Stromal cell of bone marrow (primary cell): ENCODE measurements at places on chromosomes 13 and 19.

- no peak for DNase-seq
Observed at GRCh38 chr19:56117376-56117884, 3.7 kb downstream of the ZNF787 start.

DNA sequence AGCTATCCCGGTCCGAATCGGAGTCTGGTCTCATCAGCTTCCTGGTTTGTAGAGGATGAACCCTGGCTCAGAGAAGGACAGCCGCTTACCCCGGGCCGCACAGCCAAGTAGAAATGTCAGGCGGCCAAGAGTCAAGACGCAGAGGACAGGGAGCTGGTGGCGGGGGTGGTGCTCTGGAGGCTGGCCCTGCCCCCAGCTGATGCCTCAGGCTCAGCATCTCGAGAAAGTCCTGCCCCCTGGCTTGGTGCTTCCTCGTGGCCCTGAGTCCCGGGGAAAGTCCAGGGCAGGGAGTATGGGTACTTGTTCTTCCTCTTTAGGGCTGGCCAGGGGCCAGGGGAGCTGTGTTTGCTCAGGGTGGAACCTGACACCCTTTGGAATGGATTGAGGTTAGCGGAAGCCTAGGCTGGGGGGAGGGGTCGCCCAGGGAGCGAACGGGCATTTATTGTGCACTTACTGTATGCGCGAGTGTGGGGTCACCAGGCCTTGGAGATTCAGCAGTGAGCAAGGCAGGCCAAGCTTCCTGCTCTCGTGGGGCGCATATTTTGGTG, 2.2 kb downstream of the TJP3 start:
- DNase-seq: no peak

DNA sequence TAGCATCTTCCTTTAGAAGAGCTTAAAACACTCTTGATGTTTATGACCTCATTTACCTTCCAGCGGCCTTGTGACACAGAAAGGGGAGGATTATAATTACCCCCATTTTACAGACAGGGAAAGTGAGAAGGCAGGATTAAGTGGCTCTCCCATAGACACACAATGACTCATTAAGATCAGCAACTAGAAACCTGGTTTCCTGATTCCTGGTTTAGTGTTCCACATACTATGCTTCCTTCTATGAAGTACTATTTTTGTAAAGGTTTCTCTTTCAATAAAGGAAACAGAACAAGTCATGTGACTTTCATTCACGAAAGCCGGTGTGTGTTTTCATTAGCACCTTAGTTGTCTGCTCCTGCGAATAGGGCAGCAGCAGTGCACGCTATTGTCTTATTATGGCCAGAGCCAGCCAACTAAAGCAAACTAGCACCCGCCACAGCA, 8.3 kb downstream of the IRS2 start:
- no peak for DNase-seq

GRCh38 chr19:13842291-13843103, 34.4 kb upstream of the NANOS3 start:
- DNase-seq: no peak

- no peak for DNase-seq
Observed at GRCh38 chr13:99321709-99322108, 14.5 kb upstream of the GPR183 start.

DNA sequence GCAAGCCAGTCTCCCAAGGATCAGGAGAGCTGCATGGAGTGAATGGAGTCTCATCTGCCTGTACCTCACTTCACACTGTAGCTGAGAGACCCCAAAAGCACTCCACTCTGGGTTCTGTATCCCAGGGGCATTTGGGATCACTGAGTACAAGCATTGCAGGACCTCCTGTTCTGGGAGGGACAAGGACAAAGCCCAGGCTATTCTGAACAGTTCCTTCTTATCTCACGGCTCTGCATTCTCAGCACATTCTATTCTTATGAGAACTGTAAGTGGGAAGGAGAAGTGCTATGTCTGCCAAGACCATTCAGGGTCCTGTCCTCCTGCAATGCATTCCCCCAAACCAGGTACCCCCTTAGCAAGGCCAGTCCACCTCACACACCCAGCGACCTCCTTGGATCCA, 42.8 kb downstream of the RNF6 start:
- no peak for DNase-seq

- no peak for DNase-seq
Observed at GRCh38 chr13:111610879-111611278, 290.4 kb downstream of the TEX29 start.

DNA sequence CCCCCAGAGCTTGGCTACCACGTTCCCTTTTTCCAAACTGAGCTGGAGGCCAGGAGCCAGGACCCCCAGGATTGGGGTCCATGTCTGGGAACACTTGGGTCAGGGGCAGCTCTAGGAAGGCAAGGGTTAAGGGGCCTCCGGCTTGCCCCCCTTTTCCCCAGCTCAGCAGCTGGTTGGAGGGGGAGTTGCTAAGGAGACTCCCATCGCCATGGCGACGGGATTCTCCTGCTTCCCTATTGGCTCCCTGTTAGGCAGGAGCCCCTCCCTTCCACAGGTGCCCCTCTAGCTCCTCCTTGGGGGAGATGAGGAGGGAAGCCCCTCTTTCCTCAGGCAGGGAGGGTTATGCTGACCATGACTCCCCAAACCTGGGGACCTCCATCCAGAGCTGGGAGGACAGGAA, 33.9 kb downstream of the PDE4A start:
- no peak for DNase-seq

- peak; percentile 88 for DNase-seq
Observed at GRCh38 chr19:42279902-42280814, 11.1 kb downstream of the CIC start.

GRCh38 chr19:15563325-15563794, 51.7 kb upstream of the CYP4F8 start:
- no peak for DNase-seq

DNA sequence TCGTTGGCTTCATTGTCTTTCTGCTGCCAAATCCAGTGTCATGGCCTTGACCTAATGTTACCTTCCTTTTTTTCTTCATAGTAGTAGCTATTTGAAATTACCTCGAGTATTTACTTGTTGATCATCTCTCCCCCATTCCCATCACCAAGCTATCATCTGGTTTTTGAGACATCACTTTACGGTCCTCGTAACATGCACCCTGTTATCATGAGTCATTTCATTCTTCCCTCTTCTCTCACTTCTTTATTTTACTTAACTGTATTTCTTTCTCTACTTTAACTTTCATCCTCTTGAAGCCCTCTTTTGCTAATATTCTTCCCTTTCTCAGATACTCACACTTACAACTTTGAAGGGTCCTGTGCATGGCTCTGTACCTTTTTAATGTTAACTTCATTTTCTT, 31.8 kb downstream of the TPP2 start:
- DNase-seq: no peak

- no peak for DNase-seq
Observed at GRCh38 chr13:113552786-113553434, 31.6 kb upstream of the TFDP1 start.

- no peak for DNase-seq
Observed at GRCh38 chr13:31814536-31814935, 75.2 kb downstream of the RXFP2 start.

- DNase-seq: no peak
Observed at GRCh38 chr13:112771139-112771876, 81.5 kb downstream of the ATP11A start.

DNA sequence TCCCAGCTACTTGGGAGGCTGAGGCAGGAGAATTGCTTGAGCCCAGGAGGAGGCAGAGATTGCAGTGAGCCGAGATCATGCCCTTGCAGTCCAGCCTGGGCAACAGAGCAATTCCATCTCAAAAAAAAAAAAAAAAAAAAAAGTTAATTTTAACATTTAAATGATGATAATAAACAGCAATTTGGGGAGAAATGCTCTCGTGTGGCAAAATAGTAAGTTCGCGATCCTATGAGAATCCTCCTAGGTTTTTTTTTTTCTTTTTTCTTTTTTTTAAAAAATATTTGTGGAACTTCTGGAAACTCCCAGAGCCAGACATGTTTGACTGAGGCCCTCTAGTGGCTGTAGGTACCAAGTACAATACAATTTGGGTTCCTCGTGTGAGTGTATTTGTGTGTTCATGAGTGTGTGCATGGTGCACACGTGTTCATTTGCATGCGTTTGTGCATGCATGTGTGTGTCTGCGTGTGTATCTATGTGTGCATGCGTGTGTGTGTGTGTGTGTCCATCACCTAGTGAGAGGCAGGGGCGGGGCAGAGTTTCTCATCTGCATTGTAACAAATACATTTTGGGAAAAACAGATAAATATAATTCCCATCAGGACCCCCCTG, 31.2 kb downstream of the TMPRSS9 start:
- DNase-seq: peak; percentile 54

GRCh38 chr13:102658660-102659059, 36.2 kb downstream of the METTL21C start:
- no peak for DNase-seq

DNA sequence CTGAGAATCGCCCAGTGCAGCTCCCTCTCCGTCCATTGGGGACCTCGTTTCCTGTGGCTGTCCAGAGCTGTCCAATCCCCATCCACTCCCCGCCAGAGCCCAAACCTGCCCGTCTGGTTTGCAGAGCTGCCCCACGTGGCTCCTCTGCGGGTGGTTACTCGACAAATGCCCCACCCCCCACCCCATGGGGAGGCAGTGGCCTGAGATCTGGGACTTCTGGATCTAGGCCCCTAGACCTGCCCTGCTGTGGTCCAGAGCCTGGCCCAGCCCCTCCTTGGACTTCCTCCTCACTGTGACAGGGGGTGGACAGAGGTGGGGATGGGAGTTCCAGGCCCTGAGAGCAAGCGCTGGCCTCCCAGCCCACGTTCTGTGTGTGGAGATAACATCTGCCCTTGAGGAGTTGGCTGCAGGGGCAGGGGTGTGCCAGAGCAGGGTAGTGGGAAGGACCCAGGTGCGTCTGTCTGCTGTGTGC, 29.1 kb downstream of the PAK4 start:
- DNase-seq: no peak

DNA sequence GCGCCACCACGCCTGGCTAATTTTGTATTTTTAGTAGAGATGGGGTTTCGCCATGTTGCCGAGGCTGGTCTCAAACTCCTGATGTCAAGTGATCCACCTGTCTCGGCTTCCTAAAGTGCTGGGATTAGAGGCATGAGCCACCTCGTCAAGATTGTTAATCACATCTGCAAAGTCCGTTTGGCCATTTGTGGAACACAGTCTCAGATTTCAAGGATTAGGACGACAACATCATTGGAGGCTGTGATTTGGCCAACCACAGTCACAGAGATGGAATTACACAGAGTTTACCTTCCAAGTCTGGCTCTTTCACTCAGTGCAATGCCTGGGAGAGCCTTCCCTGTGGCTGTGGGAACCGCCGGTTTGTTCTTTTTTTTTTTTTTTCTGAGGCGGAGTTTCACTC, 17.8 kb downstream of the SULT2B1 start:
- no peak for DNase-seq

GRCh38 chr19:31057476-31057875, 291.8 kb downstream of the TSHZ3 start:
- no peak for DNase-seq

- no peak for DNase-seq
Observed at GRCh38 chr13:46164661-46165060, 17.3 kb downstream of the LCP1 start.

- DNase-seq: no peak
Observed at GRCh38 chr19:1027650-1028061, 1.2 kb downstream of the CNN2 start.

GRCh38 chr13:30569901-30570576, 47.7 kb upstream of the USPL1 start:
- peak; percentile 97 for DNase-seq

- DNase-seq: no peak
Observed at GRCh38 chr13:114309806-114310410, 4.4 kb upstream of the CHAMP1 start.

DNA sequence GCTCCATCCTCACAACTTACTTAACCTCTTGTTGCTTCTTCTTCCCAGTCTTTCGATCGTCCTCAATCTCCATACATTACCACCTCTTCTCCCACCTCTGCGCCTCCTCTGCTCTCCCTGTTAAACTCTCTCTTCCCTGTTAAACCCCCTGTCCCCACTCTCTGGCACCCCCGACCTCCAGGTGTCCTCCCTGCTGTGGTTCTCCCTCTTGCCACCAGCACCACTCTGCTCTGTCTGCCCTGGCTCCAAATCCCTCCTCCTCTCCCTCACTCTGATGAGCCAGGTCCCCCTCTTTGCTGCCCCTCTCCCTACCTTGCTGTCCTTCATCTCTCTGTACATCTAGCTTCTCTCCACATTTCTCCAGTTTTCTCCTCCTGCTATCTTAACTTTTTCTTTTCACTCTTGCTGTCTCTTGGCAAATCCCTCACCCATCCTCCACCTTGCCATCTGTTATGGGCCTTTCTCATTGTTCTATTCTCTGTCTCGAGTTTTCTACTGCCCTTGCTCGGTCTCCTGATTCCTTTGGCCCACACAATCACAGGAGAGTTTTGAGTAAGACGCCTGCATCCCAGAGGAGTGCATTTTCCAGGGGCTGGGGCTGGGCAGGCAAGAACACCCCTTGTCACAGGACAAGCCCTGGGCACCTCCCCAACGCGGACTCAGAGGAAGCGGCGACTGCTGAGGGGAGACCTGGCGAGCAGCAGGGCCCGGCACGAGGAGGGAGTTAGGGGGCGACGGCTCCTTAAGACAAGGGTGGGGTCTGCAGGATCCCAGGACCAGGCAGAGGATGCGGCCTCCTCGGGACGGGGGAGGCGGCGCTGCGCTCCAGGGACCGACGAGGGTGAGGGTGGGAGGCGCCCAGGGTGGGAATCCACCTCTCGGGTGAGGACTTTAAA, 21.4 kb upstream of the ERVV-1 start:
- no peak for DNase-seq

- DNase-seq: peak; percentile 36
Observed at GRCh38 chr13:77980592-77980991, 62.0 kb upstream of the EDNRB start.

GRCh38 chr13:49779721-49780120, 12.8 kb downstream of the KPNA3 start:
- DNase-seq: no peak

DNA sequence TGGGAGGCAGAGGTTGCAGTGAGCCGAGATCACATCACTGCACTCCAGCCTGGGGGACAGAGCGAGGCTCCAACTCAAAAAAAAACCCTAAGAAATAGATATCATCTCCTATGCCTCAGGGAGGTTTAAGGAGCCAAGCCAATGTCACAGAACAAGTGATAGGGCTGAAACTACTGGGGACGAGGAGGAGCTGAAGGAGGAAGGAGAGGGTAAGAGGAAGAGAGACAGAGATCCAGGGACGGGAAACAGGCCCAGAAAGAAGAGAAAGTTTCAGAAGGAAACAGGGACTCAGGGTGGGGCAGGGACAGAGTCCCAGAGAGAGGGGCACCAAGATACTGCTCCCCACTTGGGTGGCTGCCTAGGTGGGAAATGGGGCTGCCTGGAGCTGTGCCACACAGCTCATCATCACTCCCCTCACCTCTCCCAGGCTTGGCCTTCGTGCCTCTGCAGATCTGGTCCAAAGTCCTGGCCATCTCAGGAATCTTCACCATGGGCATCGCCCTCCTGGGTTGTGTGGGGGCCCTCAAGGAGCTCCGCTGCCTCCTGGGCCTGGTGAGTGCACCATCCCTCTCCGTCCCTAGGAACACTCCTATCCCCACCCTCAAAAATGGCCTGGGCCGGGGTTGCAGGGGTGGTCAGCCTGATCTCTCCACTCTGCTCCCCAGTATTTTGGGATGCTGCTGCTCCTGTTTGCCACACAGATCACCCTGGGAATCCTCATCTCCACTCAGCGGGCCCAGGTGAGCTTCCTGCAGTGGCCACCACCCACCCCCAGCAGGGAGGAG, 1.5 kb downstream of the CD37 start:
- no peak for DNase-seq

- DNase-seq: no peak
Observed at GRCh38 chr13:111361873-111362648, 41.6 kb downstream of the TEX29 start.

- DNase-seq: no peak
Observed at GRCh38 chr13:73722120-73722519, 412.1 kb downstream of the KLF12 start.

GRCh38 chr19:42242069-42242511, 312 bp downstream of the GSK3A start:
- no peak for DNase-seq
